ENCODE measurements at places on chromosomes 2 and 18.

- no peak for DNase-seq
These were observed 504.8 kb upstream of the LRATD1 start for GRCh38 chr2:14127765-14128164.

- no peak for DNase-seq
These were observed 293.1 kb upstream of the KLHL29 start for GRCh38 chr2:23091900-23092299.

DNA sequence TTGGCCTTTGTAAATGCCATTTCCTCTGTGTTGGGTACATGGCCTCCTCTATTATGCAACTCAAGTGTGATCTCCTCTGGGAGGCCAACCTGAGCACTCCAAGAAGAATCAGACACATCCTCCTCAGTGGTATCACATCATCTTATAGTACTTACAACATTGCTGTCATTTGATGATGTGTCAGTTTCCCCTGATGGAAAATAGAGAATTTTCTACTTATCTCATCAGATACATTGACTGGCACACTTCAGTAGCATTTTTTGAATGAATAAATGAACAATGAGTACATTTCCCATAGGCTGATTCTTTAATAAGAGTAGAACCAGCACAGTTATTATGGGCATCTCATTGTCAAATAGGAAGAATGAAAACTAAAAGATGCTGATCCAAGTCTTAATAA is 86.6 kb upstream of the NXPH2 start:
- DNase-seq = no peak

GRCh38 chr2:113221846-113222245 is 48.1 kb downstream of the PSD4 start:
- DNase-seq = no peak

- no peak for DNase-seq
These were observed 670 bp upstream of the INPP5D start for GRCh38 chr2:233059547-233059796.

GRCh38 chr2:148842050-148842449 is 33.0 kb upstream of the KIF5C start:
- no peak for DNase-seq

- no peak for DNase-seq
These were observed 117.0 kb downstream of the USP34 start for GRCh38 chr2:61353909-61354308.

- DNase-seq = no peak
These were observed 13.1 kb upstream of the CRACDL start for GRCh38 chr2:98948956-98949739.

DNA sequence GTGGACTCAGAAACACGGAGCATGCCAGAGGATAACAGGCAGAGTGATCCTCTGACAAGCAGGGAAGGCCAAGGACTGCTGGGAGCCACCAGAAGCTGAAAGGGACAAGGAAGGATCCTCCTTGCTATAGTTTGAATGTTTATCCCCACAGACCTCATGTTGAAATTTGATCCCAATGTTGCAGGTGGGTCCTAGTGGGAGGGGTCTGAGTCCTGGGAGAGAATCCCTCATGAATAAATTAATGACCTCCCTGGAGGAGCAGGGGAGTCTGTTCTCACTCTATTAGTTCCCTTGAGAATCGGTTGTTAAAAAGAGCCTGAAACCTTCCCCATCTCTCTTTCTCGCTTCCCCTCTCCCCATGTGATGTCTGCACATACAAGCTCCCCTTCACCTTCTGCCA is 124.4 kb downstream of the FBXO15 start:
- DNase-seq = no peak

- DNase-seq = no peak
These were observed 28.4 kb downstream of the NRXN1 start for GRCh38 chr2:51003345-51004192.

GRCh38 chr2:45776160-45776955 is 124.9 kb downstream of the PRKCE start:
- DNase-seq = no peak

DNA sequence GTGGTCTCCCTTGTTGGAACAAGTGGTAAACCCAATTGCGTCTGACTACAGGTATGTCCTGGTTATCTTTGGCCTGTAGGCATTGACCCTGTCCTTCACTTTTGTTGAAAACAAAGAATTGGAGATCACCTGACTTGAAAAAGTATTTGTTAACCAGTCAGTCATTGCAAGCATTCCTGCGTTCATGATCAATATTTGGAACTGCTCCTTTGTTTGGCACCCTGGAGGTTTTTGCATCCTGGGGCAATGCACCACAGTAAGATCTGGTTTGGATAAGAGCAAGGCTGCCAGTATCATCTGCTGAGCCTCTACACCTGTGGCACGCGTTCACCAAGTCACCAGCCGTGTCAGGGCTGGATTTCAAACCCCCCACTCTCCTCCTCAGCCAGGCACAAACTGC is 115.7 kb downstream of the DNAH6 start:
- DNase-seq = no peak

GRCh38 chr2:235377176-235377575 is 116.7 kb upstream of the AGAP1 start:
- DNase-seq = no peak

- no peak for DNase-seq
These were observed 275.3 kb upstream of the SLC14A2 start for GRCh38 chr18:45339810-45340550.

DNA sequence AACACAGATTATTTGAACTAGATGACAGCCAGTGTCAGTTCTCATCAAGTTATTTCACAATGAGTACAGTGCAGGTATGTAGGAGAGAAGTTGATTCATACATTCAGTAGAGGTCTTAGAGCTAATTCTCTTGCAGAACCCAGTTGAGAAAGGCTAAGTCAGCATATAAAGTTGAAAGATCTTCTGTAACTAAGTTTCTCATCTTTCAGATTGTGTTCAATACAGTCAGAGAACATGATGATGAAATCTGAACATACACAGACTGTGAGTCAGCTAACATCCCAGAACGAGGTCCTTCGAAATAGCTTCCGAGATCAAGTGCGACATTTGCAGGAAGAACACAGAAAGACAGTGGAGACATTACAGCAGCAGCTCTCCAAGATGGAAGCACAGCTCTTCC is 41.9 kb upstream of the LIMS1 start:
- no peak for DNase-seq

DNA sequence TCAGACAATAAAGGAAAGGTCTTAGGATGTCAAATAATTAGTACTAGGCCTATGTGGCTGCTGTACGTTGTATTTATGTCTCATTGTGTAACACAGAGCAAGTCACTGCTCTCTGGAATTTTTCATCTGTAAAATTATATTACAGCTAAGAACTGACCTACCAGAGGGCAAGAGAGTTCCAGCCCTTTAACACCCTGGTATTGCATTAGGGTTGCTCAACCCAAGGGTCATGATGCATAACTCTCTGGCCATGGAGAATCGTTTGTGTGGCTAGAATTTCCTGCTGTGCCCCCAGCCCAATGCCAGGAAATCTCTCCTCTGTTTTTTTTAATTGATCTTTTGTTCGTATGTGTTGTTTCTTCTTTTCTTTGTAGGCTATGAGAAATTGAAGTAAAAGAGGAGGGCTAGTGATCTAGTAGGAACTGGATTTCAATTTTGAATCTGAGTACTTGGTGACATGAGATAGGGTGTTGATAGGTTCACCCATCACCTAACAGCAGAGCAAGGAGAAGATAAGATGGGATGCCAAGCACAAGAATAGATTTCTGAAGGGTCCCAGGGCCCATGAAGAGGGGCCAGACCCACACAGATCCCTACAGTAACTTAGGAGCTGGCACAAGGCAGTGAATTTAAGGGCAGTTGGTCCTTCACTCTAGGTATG is 571.2 kb upstream of the TNP1 start:
- no peak for DNase-seq

- DNase-seq = no peak
These were observed 160.6 kb upstream of the SMAD7 start for GRCh38 chr18:49111191-49111988.

- no peak for DNase-seq
These were observed 75.4 kb downstream of the DYSF start for GRCh38 chr2:71528749-71529148.

DNA sequence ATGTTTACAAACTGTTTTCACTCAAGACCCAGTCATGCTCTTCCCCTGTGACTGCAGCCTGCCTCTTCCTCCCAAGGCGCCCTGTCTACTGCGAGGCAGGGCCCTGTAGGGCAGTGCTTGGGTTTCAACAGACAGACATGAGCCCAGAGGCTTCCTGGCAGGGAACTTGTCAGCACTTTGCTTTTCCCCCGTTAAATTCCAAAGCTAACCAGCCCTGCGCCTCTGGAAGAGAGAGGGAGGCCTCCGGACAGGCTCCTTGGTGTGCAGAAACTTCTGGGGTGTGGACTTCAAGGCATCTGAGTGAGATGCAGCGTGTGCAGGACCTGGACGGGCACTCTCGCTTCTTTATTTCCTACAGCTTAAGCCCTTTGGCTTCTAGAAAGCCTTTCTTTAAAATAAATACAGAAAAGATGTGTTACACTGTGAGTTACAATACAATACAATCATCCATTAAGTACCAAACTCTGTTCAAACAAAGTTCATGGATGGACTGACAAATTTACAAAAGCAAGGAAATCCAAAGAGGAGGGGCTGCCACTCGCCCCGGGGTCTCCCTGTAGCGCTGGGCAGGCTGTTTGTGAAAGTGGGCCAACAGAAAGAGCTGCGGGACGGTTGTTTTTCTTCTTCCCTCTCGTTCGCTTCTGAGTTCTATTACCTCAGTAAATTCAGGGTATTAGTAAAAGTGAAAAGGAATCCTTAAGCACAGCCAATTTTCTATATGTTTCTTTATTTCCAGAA is 8.8 kb upstream of the ZNF516 start:
- DNase-seq = no peak

GRCh38 chr18:74153377-74153776 is 5.1 kb downstream of the TIMM21 start:
- no peak for DNase-seq

DNA sequence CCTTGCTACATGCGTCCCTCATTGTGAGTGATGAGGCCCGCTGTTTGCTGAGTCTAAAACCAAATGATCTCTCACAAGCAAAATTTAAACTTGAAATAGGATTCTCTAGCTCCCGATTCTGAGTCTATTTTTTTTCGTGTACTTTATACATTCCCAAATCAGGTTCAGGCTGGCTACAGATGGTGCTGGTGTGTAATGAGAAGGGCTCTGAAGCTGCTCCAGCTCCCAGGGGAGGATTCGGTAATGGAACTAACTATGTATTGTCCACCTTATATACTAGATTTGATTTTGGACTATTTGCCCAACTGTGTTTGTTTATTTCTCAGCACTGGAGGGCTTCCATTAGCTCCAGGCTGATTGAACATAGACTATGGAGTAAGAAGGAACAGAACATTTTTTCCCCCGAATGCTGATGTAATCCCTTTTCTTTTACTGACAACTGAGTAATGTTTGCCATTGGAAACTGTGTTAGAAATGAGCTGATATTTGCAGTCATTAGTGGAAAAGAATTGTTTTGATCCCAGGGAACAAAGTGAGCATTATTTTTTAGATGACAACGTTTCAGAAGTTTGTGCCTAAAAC is 274.0 kb upstream of the FIGN start:
- DNase-seq = no peak

GRCh38 chr2:104930732-104931131 is 76.8 kb downstream of the POU3F3 start:
- no peak for DNase-seq

- no peak for DNase-seq
These were observed 377.8 kb downstream of the LNPK start for GRCh38 chr2:175624211-175624761.

DNA sequence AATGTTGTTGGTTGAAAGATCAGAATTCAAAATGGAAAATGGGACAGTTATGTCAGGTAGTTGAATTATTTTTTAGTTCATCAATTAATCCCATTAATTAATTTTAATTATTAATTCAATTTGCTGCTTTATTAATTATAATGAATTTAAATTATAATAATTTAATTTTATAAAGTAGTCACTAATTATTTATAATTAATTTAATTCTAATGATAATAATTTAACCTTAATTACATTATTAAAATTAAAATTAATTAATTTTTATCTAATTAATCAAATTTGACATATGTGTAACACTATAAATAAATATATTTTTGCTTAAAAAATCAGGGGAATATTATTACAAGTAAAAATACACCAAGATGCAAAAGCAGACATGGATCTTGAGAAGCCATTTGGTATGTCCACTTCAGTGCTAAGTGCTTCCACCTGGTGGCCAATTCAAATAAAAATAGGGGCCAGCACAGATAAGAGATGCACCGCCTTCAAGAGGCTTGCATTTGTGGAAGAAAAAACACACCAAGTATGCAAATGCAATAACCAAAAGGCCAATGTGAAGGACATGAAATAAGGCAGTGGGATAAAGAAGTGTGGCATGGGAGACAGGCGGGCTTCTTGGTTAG is 73.2 kb downstream of the MBP start:
- no peak for DNase-seq

GRCh38 chr2:54858021-54858681 is 134.7 kb downstream of the EML6 start:
- DNase-seq = no peak

DNA sequence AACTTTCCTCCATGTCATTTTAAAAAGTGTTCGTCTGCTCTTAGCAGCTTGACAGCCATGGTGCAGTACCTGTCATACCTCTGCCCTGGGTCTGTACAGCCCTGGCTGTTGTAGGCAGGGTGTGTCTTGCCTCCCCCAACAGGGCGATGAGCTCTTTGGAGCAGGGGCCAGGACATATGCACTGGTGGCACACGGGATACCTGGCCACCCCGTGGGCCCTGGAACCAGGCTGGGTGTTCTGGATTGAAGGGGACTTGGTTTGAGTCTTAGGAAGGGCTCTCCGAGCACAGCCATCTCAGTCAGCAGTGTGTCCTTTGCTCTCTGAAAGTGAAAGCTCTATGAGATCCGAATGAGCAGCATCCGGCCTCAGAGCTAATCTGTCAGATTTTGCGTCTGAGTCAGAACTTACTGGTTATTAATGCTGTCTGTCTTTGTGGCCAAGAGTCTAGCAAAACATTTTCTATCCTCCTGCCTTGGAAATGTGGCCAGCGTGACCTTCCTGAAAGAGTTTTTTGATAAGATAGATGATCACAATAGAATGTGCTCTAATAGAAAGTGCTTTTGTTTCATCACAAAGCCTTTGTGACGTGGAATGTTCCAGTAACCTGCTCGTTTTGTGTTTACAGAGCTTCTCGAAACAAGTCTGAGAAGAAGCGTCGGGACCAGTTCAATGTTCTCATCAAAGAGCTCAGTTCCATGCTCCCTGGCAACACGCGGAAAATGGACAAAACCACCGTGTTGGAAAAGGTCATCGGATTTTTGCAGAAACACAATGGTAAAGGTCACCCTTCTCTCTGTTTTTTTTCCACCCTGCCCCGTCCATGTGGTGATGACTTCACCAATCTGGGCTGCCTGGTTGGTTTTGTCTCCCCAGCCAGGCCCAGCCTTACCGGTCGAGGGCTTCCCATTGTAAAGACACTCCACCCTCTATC is 77.3 kb upstream of the RPL31 start:
- DNase-seq = no peak

All from T-helper 22 cell (primary cell).